ENCODE measurements at places on chromosomes 13 and 19.
A peak's percentile ranks its signal among the peaks of the same experiment; 100 is the strongest.

DNA sequence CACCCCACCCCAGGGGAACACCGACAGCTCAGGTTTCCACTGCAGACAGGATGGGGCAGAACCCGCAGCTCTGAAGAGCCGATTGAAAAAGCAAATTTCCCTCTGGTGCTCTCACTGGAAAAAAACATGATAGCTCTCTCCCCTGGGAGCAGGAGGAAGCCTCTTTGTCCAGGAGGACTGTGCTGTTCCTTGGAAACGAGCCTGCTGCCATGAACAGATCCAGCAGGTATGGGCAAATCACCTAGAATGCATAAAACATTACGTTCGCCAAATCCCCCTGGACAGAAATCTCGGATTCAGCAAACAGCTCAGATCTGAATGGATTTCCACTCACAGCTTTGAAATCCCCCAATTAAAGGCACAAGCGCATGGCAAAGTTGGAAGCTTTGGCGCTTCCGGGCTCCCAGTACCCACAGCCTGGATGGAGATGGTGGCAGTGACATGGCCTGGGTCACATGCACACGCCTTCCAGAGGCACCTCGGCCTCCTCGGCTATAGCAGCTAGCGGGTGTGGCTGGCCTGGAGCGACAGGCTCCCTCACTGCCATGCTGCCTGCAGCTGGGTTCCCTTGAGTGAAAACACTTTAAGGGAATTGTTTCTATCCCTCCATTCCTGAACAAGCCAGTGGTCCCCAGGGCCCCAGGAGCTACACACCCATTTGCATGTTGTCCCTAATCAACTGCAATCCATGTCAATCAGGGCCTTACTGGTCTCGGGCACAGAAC, 59.1 kb downstream of the CEBPG start:
- DNase-seq = no peak

GRCh38 chr13:100544866-100545683, 43.5 kb downstream of the GGACT start:
- no peak for DNase-seq

DNA sequence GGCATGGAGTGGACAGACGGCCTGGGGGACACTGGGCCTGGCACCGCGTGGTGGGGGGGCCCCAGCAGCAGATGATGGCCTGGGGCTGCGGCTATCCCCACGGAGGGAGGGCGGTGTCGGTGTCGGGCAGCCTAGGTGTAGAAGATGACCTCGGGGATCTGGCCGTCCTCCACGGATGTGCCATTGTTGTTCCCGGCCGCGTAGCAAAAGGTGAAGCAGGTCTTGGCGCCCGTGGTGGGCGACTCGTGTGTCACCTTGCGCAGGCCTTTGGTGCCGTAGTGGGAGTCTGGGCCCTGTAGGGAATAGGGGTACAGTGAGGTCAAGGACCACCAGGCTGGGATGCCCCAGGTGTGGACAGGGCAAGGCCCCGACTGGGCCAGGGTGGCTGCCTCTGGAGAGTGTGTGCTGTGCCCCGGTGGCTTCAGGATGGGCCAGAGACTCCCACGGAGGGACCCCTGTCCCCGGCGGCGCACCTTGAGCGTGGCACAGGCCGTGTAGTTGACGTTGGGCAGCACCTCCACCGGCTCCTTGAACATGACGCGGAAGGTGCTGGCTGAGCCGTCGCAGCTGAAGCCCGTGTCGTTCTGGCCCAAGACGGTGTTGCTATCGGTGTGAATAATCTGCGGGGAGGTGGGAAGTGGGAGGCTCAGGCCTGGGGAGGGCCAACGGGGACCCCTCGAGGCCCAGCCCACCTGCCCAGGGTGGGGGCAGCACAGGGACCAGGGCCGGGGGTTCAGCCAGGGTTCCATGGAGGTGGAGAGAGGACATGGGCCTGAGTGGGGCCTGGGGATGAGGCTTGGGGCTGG, 29.0 kb downstream of the BTBD2 start:
- DNase-seq = no peak

DNA sequence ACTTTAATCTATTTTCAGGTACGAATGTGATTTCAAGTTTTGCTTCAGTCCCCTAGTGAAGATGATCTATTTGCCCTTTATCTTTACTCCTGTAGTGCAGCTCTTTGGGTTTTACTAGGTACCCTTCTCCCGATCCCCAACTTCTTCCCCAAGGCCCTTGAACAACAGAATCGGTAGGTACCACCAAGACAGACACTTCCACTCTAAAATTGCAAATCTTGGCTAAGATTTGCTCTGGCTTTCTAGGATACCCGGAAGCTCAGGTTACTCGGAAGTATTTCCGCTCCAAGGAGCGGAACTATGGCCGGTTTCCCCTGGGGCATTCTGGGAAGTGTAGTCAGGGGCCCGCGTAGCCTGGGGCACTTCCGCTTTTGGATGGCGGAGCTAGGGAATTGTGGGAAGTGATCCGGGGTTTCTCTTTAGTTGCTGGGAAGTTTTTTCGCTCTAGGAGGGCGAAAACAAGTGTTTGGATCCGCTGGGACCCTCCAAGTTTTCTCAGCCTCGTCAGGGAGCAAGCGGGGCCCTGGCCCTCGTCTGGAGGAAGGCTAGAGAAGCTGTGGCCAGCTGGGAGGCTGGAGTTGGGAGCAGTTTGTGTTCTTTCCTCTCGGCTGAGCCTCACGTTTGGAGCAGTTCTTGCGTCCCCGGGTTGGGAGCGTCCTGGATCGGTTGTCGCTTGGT, 5.1 kb upstream of the ZNF227 start:
- peak; percentile 96 for DNase-seq

- no peak for DNase-seq
Observed at GRCh38 chr19:48915757-48916156, 15.6 kb downstream of the NUCB1 start.

DNA sequence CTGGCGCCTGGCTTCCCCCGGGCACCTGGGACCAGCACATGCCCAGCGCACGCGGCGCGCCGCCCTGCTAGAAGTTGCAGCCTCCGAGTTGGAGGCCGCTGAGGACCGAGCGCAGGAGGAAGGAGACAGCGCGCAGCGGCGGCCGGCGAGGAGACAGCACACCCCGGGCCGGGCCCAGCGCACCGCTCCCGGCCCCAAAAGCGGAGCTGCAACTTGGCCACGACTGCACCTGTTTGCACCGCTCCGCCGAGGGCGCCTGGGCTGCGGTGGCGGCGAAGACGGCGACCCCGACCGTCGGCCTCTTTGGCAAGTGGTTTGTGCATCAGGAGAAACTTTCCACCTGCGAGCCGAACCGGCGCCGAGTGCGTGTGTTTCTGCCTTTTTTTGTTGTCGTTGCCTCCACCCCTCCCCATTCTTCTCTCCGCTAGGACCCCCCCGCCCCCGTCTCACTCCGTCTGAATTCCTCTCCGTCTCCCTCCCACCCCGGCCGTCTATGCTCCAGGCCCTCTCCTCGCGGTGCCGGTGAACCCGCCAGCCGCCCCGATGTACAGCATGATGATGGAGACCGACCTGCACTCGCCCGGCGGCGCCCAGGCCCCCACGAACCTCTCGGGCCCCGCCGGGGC, at the start of gene SOX1:
TSS of gene SOX1 (plus strand) at position 34 of the 626 bp plus-strand sequence. CDS start at position 544, 510 bp downstream.
- peak; percentile 12 for DNase-seq

All from fibroblast of skin of right biceps (primary cell).